ENCODE measurements at places on chromosomes 3 and 15.

GRCh38 chr3:37686220-37686619 lies 175.5 kb upstream of the CTDSPL start:
- no peak for DNase-seq

DNA sequence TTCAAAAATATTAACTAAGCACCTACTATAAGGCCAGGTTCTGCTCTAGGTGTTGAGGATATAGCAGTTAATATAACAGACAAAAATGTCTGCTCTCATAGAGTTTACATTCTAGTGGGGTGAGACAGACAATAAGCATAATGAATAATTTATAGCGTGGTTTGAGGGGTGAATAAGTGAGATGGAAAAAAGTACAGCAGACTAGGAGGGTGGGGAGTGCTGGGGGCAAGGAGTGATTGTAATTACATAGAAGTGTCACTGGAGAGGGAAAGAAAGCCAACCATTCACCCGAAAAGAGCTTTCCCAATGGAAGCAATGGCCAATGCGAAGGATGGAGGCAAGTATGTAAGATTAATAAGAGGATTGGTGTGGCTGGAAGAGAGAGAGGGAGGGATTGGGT lies 552.9 kb upstream of the KCNMB2 start:
- DNase-seq: no peak

DNA sequence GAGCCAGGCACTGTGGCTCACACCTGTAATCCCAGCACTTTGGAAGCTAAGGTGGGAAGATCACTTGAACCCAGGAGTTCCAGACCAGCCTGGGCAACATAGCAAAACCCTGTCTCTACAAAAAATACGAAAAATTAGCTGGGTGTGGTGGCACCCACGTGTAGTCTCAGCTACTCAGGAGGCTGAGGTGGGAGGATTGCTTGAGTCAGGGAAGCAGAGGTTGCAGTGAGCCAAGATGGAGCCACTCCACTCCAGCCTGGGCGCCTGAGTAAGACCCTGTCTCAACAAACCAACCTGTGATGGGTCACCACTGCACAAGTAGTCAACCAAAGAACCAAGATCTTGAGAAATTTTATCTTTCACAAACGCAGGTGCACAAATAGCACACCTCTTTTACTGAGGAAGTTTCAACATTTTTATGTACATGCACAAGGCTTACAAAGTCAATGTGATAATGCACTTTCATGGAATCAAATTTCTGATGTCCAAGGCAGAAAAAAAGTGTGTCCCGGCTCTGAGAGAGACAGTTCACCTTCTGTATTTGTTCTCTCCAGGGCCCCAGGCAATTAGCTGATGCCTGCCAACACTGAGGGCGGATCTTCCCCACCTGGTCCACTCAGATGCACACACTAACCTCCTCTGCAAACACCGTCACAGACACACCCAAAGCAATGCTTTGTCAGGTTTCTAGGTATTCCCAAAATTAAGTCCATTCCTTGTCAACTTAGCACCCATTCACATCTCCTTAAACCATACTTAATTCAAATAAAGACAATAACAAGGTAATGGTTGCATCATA lies 12.4 kb downstream of the ACAA1 start:
- DNase-seq: no peak

DNA sequence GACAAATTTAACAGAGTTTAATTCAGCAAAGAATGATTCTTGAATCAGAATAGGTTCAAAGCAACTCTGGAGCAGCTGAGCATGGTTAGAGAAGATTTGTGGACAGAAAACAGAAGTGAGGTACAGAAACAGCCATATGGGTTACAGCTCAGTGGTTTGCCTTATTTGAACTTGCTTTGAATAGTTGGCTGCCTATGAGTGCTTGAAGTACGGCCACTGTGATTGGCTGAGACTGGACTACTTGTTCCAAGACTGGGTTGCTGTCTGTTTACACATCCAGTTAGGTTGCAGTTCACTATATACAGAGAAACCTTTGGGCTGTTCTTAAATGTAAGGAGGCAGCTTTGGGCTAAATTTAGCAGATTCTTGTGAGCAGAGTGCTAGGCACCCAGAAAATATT lies 79.4 kb upstream of the CADPS start:
- DNase-seq: no peak

DNA sequence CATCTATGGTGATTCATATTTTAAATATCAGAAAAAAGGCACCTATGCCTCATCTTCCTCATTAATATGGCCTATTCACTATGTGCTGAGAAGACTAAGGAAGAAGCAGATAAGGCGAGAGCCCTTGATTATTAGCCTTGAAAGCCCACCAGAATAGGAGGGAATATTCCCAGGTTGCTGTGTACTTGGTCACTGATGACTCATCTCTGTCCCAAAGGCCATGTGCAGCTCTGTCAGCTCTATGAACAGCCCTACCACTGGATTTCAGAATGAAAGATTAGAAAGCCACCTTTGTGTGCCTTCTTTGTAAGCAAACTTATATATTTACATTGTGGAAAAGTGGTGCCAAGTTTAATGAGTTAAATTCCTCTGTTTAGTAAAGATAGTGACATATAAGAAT lies 211.5 kb downstream of the NFKBIZ start:
- DNase-seq: no peak

GRCh38 chr15:100716456-100717085 lies 114.2 kb downstream of the ASB7 start:
- no peak for DNase-seq

GRCh38 chr3:5485427-5485826 lies 297.9 kb downstream of the EDEM1 start:
- DNase-seq: no peak

DNA sequence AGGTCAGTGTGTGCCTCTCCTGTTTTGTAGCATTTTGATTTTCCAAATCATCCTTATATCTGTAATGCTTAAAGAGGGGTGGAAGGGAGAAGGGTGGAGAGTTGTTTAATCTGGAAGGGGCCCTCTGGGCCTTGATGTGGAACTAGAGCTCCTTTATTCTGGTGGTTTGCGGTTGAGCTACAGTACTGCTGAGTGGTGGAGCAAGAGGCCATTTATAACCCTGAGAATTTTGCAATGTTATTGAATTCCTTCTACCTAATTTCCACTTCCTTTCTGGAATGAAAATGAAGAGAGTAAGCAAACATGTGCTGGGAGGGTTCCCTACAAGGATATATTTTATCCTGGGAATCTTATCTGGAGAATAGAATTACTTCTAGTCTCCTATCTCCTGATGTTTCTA lies 35.3 kb upstream of the TUBGCP5 start:
- DNase-seq: no peak

- no peak for DNase-seq
These were observed 140.6 kb downstream of the RBPMS2 start for GRCh38 chr15:64634576-64635498.

GRCh38 chr3:17278006-17278405 lies 393.3 kb downstream of the PLCL2 start:
- DNase-seq: no peak

- DNase-seq: no peak
These were observed 38.1 kb downstream of the SLCO2A1 start for GRCh38 chr3:133991637-133992036.

GRCh38 chr3:175248832-175249231 lies 389.7 kb downstream of the NAALADL2 start:
- DNase-seq: no peak

GRCh38 chr15:47139965-47140364 lies 577.3 kb upstream of the SEMA6D start:
- no peak for DNase-seq

GRCh38 chr3:196149831-196150301 lies 61.3 kb downstream of the ZDHHC19 start:
- DNase-seq: no peak

DNA sequence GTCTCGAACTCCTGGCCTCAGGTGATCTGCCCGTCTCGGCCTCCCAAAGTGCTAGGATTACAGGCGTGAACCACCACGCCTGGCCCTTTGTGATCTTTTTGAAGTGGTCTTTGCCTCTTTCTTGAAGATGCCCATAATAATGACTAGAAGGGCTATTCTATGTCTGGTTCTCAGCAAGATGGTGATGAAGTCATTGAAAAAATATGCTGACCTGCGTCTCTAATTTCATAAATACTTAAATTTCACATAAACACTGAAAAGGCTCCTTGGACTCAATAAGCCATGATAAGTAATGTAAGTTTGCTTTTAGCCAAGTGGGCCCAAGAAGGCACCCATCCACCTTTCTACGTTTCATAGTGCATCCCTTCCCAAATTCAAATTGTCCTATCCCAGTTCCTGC lies 775 bp upstream of the MAPK6 start:
- DNase-seq: no peak

- no peak for DNase-seq
These were observed 261.0 kb downstream of the PYDC2 start for GRCh38 chr3:191721990-191722389.

GRCh38 chr15:40343512-40343911 lies 2.8 kb upstream of the CCDC9B start:
- DNase-seq: no peak

- DNase-seq: no peak
These were observed 164.6 kb downstream of the SMAD6 start for GRCh38 chr15:66866656-66867055.

GRCh38 chr3:138051947-138052802 lies 42.2 kb downstream of the CLDN18 start:
- no peak for DNase-seq

DNA sequence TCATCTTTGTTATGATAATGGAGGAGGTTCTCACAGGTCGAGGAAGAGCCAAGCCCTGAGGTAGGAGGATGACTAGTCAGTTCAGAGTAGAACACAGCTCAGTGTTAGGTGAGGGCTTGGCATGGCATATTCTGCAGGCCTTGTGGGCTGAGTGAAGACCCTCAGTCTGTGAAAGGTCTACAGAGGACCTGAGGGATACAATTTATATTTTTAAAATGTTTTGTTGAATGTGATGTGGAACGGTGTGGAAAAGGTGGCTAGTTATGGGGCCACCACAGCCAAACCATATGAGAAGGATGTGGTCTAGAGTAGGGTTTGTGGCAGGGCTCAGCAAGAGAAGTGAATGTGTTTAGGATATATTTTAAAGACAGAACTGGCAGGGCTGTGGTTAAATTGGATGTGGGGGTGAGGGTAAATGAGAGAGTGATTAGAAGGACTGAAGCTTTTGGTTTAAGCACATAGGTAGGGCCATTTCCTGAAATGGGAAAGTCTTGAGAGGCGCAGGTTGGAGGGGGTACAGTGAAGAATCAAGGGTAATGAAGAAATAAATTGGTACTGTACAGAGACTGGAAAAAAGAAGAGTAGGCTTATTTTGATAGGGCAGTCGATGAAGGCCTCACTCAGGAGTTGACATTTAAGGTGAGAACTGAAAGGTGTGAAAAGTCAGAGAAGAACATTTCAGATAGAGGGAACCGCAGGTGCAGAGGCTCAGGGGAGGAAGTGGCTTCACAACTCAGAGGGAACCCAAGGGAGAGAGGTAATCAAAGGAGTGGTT lies 60.5 kb downstream of the SPTSSB start:
- DNase-seq: no peak

GRCh38 chr3:66023229-66023628 lies 15.5 kb downstream of the MAGI1 start:
- no peak for DNase-seq

GRCh38 chr15:38154837-38155236 lies 97.8 kb upstream of the SPRED1 start:
- DNase-seq: no peak

DNA sequence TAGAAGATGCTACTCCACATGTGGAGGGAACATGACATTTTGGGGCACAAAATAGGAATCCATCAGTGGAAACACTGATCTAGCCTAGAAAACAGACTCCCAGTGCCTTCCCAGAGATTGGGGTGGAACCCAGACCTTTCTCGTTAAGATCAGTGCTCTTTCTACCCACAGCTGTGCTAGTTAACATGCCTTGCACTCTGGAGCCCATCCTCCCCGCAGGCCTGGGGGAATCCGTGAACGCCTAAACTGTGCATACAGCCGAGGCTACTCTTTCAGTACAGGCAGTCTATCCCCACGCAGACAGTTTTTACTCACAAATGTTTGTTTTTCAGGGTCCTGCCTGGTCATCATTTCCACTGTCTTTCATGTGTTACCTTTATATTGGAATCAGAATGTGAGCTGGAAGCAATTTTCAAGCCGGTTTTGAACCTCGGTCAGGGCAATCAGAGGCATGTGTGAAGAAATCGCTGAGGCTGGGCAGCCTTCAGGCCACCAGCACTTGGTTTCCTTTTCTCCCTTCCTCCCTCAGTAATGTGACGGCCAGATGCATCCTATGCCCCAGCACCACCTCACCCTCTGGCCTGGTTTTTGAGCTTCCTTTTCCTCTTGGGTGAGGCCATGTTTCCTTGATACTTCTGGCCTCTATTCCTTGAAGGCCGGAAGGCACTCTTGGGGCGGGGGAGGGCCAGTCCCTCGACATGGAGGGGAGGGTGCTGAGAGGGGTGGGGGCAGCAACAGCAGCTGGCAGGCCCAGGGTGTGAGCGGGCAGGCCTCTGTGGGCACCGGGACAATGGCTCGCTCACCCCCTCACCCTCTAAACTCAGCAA lies 123.6 kb upstream of the GALNT15 start:
- no peak for DNase-seq

GRCh38 chr3:45564172-45564571 lies 30.4 kb upstream of the LIMD1 start:
- DNase-seq: no peak

GRCh38 chr3:185595526-185595925 lies 9.4 kb downstream of the SENP2 start:
- no peak for DNase-seq

DNA sequence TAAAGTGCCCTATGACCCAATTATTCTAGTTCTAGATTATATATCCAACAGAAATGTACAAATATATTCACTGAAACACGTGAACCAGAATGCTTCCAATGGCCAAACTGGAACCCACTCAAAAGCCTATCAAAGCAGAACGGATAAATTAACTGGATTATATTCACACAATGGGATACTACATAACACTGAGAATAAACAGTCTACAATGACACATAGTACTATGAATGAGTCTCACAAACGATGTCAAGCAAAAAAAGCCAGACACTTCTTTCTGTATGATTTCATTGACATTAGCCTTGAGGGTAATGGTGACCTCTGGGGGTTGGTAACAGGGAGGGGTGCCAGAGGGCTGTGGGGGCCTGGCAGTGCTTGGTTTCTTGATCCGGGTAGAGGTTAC lies 50.9 kb upstream of the HACD2 start:
- no peak for DNase-seq

DNA sequence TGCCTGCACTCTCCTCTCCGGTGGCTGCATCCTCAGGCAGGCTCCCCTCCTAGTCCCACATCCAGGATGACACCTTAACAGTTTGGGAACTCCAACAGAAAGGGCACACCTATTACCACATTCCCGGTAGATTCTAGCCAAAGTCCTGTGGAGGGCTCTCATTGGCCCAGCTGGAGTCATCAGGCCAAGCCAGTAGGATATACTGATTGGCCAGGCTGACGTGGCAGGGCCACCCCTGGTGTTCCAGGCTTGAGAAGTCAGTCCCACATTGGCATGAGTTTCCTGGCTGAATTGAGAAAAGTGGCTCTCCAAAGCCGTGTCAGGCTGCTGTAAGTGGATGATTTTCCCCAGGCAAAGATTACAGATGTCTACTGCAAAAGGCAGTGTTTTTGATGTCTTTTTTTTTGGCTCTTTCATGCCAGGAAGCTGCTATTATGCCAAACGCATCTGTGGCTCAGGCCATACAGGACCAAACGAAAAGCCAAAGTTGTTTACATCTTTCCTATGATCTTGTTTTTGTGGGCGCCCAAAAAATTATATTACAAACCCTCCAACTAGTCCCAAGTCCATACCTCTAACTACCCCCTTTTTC lies 6.6 kb upstream of the BLM start:
- DNase-seq: no peak
